Stimulated activated CD8-positive, alpha-beta memory T cell treated with anti-CD3 and anti-CD28 coated beads, Interleukin-2, amount 100 ng/mL, for 1 hour (primary cell): ENCODE measurements at places on chromosomes 1 and 21.

GRCh38 chr1:6259491-6260362 is 1.2 kb downstream of the GPR153 start:
- peak; percentile 67 for DNase-seq

DNA sequence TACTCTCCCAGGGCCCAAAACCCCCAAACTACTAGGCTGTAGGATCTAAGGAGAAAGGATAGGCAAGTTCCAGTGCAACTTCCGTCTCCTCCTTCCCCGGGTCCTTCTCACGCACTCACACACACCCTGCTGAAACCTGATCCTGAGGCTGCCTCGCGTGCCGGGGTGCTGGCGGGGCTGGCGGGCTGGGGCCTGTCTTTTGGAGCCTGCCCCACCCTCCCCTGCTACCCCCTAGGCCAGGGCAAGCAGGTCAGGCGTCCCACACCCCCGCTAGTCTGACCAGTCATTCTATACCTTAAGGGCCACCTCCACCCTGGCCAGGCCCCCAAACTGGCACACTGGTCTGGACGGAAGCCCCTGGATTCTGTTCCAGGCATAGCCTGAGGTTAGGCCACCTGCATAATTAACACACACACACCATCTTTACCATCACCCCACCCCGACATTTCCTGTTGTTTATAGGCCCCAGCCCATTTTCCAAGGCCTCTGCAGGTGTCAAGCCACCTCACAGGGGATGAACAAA is 48.3 kb upstream of the ARTN start:
- no peak for DNase-seq

DNA sequence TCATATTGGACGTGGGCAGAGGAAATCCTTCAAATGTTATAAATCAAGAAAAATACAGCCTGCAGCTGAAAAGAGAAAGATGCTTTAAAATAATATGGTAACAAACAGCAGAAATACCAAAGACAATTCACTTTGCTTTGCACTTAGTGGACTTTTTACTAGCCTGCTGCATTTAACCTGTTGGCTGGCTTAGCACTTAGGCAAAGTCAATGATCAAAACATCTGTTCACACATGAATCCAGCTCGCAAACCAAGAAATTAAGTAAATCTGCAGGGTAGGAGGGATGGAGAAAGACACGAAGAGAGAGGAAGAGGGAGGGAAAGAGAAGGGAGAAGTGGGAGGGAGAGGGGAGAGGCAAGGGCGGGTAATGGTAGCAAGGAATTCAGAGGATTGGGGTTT is 103.6 kb upstream of the RAB4A start:
- DNase-seq = no peak

DNA sequence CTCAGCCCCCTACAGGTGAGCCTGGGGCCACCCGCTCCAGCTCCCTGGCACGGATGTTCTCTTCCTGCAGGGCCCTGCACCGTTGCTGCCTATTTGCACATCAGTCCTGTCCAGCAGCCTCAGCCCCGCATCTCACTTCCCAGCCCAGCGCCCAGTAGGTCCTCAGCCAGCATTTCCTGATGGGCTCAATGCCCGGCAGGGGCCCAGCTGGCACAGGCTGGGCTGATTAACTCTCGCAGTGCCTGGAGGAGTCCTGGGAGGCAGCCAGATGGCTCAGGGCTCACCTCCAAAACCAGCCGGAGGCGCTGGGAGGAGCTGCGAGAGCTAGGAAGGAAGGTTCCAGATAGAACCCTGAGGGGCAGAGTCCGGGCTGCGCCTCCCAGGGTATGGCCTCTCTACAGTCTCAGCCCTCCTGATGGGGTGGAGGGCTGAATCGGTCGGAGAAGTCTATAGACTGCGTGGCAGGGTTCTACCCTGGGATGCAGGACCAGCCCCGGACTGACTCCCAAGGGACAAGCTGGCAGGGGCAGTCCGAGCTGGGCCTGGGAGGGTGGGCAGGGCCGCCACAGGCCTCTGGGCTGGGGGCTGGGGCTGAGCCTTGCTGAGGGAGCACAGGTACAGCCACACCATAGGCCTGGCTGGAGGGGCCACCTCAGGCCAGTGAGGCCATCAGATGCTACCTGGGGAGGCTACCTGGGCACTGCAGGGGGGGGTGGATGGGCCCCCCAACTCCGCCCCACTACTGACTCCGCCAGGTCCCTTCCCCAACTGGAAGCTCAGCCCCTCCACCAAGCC is 19.2 kb upstream of the CLSTN1 start:
- no peak for DNase-seq

DNA sequence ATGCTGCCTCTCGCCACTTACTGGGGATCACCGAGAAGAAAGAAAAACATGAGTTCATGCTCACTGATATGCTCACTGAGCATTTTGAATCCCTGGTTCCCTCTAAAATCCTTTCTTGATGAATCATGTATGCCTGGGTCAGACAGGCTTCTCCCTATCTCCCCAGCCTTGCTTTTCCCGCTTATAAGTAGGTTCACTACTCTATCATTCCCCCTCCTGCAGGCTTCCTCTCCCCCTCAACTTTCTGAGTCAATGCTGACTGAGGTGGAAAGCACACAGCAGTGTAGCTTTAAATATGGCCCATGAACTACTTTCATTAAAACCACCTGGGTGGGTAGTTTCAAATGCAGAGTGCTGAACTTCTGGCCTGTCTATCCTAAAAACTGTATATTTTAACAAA is 41.7 kb downstream of the FMO4 start:
- no peak for DNase-seq

- DNase-seq = no peak
Measured at GRCh38 chr1:1361982-1362423, 3.6 kb upstream of the MXRA8 start.

DNA sequence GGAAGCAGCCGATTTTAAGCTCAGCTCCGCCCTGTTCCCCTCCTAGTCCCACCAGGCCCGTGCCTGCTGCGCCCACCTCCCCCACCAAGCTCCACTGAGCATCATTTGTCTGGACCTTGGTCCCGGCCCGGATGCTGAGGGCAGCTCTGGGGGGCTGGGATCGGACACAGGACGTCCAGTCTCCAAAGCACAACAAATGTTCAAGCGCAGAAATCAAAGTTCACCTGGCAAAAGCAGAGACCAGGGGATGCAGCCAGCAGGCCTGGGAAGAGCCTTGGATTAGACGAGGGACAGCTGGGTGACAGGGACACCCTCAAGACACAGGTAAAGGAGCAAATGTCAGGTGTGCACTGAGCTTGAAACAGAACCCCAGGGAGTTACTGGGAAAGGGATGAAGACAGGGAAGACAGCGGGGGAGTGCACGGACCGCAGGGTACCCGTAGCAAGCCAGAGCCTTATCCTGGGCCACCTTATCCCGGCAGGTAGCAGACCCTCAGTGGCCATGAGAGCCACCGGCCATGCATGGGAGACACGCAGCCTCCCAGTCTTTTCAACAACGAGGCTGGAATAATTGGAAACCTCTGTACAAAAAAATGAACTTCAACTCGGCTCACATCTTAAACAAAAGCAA is 22.2 kb upstream of the TMEM52 start:
- DNase-seq = no peak

DNA sequence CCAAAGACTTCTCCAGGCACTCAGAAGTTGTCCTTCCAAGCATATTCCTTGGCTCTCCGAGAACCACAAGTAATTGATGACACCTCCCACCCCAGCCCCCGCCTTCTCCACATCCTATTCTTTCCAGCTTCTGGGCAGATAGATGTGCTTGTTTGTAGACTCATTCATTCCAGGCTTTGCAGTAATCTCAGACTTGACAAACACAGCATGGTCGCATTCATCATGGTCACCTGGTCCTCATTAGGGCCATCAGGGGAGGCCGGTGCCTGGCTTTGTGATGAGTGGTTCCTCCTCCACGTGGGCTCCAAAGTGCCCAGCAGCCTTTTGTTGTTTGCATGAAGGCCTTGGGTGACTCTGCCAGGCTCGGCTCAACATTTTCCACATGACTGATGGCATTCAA is 28.5 kb upstream of the KCNE2 start:
- no peak for DNase-seq

- DNase-seq = no peak
Measured at GRCh38 chr1:153842006-153842471, 66.8 kb downstream of the SLC27A3 start.

GRCh38 chr1:208787219-208787618 is 543.0 kb upstream of the PLXNA2 start:
- no peak for DNase-seq

GRCh38 chr1:228958741-228959140 is 223.5 kb downstream of the RHOU start:
- DNase-seq = no peak

DNA sequence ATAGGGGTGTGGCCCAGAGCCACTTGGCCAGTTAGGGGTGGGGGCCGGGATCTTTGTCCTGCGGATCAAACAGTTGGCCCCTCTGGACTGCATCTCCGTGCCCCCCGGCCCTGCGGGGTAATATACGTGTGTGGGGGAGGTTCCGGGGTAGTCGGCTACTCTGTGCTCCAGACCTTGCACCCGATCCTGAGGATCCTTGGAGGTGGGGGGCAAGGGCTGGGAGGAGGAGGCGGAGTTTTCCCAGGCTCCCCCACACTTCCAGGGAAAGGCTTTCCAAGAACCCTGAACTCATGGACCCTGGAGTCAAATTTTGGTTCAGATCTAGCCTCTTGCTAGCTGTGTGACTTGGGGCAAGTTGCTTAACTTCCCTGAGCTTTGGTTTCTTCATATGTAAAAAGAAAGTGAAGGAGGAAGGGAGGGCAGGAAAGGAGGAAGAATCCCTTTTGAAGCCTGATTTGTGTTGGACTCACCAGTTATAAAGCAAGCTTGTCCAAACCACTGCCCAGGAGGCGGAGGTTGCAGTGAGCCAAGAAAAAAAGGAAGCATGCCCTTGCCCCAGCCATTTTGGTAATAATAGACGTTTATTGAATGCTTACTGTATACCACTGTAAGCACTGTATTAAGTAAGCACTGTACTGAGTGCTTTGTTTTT is 686 bp downstream of the MIIP start:
- DNase-seq = no peak

GRCh38 chr1:231383159-231383860 is 38.8 kb downstream of the EGLN1 start:
- no peak for DNase-seq

GRCh38 chr1:221200464-221200863 is 321.2 kb downstream of the HLX start:
- DNase-seq = no peak

- no peak for DNase-seq
Measured at GRCh38 chr1:109877317-109877771, 33.3 kb upstream of the CSF1 start.

GRCh38 chr21:32457962-32458361 is 45.5 kb downstream of the EVA1C start:
- DNase-seq = no peak

- DNase-seq = no peak
Measured at GRCh38 chr1:108049178-108049819, 84.3 kb upstream of the VAV3 start.

DNA sequence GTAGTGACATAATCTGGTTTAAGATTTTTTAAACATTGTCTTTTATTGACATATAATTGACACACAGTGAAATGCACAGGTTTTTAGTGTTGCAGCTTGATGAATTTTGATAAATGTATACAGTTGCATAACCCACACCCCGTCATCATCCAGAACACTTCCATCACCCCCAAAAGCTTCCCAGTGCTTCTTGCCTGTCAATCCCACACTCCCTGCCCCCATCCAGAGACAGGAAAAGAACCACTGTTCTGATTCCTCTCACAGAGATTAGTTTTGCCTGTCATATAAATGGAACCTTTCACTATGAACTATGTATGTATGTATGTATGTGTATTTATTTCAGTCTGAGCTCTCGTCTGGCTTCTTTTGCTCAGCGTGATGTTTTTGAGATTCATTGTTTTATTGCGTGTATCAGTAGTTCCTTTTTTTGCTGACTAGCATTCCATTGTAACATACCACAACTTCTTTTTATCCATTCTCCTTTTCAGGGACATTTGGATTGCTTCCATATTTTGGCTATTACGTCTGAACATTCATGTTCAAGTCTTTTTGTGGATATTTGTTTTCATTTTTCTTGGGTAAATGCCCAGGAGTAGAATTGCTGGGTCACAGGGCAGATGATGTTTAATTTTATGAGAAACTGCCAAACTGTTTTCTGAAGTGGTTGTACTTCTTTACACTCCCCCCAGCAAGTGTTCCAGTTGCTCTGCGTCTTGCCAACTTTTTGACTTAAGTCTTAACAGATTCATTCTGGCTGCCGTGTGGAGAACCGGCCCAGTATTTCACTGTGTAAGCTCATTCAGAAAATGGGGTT is 8.7 kb downstream of the UBIAD1 start:
- no peak for DNase-seq

DNA sequence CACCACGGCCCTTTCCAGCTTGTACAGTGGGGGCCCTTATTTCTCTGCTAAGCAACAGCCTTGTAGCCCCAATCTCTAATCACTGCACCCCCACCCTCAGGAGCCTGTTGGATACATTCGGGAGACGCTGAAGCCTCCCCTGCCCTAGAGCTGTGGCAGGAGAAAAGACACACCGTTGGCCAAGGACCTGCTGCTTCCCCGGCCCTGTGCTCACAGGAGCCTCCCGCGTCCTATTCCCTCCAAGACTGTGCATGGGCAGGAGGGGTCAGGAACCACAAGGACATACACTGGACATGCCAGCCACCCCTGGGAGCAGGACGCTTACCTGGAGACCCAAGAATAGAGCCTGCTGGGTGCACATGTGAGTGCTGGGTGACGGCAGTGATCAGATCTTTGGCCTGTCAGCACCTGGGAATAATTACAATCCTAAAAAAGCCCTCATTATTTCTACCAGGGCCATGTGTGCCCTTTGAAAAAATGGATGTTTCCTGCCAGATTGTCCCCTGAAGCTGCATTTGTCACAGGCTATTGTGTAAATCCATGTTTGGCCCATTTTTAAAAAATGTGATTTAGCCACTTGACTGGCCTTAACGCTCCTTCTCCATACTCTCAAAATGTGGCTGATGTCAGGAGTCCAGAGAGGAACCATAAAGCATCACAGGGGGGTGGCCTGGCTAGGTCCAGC is 590.6 kb downstream of the MATN1 start:
- no peak for DNase-seq

DNA sequence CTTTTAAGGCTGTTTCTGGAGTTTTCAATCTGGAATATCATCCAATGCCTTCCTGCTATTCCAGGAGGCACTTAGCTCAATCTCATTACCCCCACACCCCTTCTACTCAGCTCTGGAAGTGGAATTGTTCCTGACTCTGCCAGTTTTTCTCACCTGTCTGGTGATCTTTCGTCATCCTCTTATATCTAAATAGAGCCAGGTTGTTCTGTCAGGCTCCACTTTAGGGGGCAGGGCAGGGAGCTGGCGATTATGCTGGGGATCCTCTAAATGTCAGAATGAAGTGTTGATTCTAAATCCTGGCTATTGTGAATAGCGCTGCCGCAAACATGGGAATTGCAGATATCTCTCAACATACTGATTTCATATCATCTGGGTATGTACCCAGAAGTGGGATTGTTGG is 63.6 kb upstream of the ETV3 start:
- no peak for DNase-seq

- DNase-seq = no peak
Measured at GRCh38 chr1:113542221-113542701, 151.9 kb downstream of the MAGI3 start.

GRCh38 chr21:41966041-41966833 is 12.4 kb upstream of the C2CD2 start:
- no peak for DNase-seq
